ENCODE measurements at places on chromosomes 5 and 9.

GRCh38 chr5:15639288-15639687 lies 139.3 kb downstream of the FBXL7 start:
- DNase-seq, result no peak

GRCh38 chr9:7823651-7824050 lies 24.1 kb upstream of the DMAC1 start:
- no peak for DNase-seq

- no peak for DNase-seq
Observed at GRCh38 chr5:23717486-23717885, 210.1 kb downstream of the PRDM9 start.

DNA sequence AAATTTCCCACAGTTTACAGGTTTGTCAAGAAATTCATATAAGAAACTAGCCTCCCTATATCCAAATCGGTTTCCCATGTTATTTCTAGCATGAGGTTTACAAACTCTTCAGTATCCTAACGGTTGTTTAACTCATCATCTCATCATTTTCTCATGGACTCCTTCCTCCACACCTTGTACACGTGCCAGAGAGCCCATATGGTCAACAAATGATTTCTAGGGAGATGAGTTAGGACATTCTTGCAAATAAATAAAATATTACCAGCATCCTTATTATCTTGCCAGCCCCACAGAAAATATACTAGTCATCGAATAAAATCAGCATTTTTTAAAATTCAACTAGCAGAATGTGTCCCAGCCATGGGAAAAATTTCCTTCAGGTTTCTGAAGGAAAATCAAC lies 285.2 kb downstream of the EBF1 start:
- peak; percentile 45 for DNase-seq

GRCh38 chr5:36724467-36725332 lies 118.3 kb downstream of the SLC1A3 start:
- DNase-seq, result no peak

Data from cerebellar nuclear complex (tissue), 1 donor.